Cerebellum (tissue), 4 donors: ENCODE measurements at places on chromosomes 4 and X. TPM values are rescaled to one million over a fixed set of nuclear protein-coding genes. Genes with fewer than 3 reads are reported as not detected.

MGAT4D gene
- not detected for total RNA-seq

NAA11 gene
- total RNA-seq: not detected

LONRF3 gene
- 3.3 TPM for total RNA-seq

DUX4 gene
- total RNA-seq: not detected

MFAP3L gene
- total RNA-seq: 12.6 TPM

DMRTC1 gene
- total RNA-seq: not detected

ALPK1 gene
- 7.2 TPM for total RNA-seq

AR gene
- 2.1 TPM for total RNA-seq

SMARCA1 gene
- 50.4 TPM for total RNA-seq

SPANXC gene
- total RNA-seq: not detected

TLR6 gene
- total RNA-seq: 3.0 TPM

NSUN7 gene
- 5.1 TPM for total RNA-seq

LIAS gene
- total RNA-seq: 22.7 TPM

AKAP14 gene
- 2.4 TPM for total RNA-seq

SHOX gene
- 0.18 TPM for total RNA-seq

TRMT10A gene
- total RNA-seq: 7.2 TPM

CRMP1 gene
- total RNA-seq: 278 TPM

GABRG1 gene
- 22.3 TPM for total RNA-seq

SLC9B1 gene
- total RNA-seq: 4.3 TPM

INTU gene
- total RNA-seq: 50.6 TPM

ZRSR2 gene
- 6.4 TPM for total RNA-seq

KIT gene
- 43.4 TPM for total RNA-seq
